ENCODE measurements at places on chromosomes 3 and 15.

DNA sequence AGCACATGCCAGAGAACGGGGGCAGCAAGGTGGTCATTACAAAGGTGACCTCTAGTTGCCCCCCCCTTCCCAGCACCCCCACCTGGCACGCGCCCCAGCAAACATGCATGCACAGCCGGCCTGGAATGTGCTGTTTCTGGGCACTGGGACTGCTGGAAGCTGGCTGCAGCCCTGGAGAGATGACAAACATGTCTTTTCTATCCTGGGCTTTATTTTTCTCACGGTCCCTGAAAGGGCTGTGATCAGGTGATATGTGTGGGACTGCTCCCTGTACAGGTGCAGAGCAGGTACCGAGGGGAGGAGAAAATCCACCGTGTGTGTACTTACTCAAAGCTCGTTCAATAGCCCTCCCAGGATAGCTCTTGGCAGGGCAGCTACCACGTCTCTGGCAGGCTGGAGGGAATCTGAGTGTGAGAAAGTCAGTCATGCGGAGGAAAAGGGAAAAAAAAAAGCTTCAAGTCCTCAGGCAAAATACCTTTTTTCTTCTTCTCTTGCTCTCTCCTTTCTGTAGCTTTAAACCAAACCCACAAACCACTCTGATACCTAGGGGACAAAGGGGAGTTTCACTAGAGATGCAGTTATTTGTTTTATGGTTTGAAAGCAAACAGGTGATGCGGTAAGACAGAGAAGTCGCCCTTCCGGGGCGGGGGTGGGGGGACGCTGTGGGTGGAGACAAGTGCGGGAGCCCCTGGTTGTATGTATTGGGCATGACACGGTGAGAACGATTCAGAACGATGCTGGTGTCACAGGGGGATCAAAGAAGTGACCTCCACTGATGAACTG, 5.0 kb upstream of the HES1 start:
- DNase-seq: no peak

DNA sequence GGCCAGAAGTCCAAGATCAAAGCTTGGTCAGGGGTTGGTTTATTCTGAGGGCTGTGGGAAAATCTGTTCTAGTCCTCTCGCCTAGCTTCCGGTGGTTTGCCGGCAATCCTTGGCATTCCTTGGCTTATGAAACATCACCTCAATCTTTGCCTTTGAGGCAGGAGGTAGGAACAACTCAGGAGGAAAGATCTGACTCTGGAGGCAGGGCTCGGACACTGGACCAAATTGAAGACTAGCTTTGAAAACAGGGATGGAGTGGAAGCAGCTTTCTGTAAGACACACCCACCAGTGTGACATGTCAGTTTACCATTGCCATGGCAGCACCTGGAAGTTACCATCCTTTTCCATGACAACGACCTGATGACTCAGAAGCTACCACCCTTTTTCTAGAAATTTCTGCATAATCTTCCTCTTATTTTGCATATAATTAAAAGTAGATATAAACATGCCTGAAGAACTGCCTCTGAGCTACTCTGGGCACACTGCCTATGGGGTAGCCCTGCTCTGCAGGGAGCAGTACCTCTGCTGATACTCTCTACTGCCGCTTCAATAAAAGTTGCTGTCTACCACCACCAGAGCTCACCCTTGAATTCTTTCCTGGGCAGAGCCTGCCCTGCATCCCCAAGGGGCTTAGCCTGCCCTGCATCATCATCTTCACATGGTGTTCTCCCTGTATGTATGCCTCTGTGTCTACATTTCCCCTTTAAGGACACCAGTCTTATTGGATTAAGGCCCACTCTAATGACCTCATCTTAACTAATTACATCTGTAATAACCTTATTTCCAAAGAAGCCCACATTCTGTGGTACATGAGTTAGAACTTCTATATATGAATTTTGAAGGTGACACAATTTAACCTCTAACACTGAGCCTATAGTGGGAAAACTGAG, 38.3 kb upstream of the TM4SF4 start:
- DNase-seq: no peak

GRCh38 chr3:45499529-45499928, 95.0 kb upstream of the LIMD1 start:
- DNase-seq: no peak

- no peak for DNase-seq
Observed at GRCh38 chr15:29615791-29616190, 206.5 kb downstream of the TJP1 start.

DNA sequence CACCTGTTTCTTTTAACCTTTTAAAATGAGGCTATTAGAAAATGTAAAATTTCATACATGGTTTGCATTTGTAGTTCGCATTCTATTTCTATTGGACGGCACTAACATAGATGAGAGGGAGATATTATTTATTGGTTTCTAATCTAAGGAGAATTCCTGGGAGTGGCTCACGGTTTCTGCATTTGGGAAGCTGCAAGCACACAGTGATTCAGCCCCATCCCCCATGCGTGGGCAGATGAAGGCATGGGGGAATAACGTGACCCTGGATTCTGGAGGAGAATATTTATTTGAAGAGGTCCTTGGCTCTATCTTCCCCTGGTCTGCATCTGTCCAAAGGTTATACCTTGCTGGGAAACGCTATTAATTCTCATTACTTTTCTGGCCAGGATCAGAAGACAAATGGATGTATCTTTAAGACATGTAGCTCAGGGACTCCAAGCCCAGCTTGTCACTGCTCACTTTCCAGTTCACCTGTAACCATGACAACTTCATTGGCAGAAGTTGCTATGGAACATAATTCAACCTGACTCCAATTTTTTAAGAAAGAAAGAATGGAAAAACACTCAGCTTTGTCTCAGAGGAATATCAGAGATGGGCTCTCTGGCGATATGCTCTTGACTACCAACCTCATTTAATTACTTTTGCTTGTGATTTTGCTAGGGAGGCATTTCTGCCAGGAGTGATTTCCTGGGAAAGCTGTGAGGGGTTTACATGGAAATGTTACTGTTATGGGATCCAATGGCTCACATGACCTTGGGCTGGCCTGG, 27.2 kb upstream of the POMGNT2 start:
- peak; percentile 14 for DNase-seq

GRCh38 chr3:59845386-59845785, 795.6 kb upstream of the CFAP20DC start:
- no peak for DNase-seq

DNA sequence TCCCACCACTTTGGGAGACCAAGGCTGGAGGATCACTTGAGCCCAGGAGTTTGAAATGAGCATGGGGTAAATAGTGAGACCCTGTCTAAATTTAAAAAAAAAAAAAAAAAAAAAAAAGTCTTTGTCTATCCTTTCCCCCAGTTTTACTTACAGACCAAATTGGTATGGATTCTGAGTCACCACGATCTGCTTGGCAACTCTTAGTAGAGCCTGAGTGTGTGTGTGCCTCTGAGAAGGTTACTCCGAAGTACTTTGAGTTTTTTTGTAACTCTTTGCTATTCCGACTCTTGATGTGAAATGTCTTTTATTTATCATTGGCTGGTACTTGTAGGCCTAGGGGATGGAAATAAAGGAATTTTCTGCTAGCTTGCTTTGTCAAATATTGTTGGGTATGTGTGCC, 63.3 kb downstream of the RBM6 start:
- DNase-seq: no peak

DNA sequence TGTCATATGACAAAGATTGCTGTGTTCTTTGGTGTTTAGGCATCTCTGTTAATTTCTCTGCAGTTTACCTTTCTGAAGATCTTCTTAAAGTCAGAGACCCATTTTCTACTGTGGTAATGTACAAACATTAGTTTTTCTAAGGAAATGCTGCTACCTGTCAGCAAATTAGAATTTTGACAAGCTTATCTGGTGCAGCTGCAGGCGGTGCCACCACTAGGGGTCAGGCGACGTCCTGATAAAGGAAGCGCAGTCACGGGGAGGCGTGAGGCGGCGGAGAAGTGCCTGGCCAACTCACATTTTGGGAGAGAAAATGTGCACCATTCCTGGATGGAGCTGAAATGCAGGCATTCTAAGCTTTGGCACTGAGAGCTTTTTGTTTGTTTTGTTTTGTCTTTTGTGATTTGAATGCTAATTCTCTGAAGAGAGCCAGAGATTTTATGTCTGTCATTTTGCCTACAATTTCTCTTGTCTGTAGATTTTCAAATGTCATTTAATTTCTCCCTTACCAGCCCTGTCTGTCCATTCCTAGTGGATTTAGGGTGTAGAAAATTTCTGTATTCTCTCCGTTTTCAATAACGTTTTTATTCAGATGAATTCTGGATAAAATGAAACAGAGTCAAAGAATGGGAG, 24.9 kb upstream of the SIAH2 start:
- peak; percentile 58 for DNase-seq
